Hindlimb muscle (tissue), 1 donor: ENCODE measurements at places on chromosomes 2 and 18. TPM values are rescaled to one million over a fixed set of nuclear protein-coding genes. Genes with fewer than 3 reads are reported as not detected.

- no peak for DNase-seq
Measured at GRCh38 chr18:68504441-68505177, 210.3 kb downstream of the TMX3 start.

The CLEC4F gene
- polyA plus RNA-seq = 0.36 TPM

The POTEC gene
- polyA plus RNA-seq = not detected

The TLX2 gene
- not detected for polyA plus RNA-seq

- no peak for DNase-seq
Measured at GRCh38 chr2:69677914-69678313, 34.4 kb upstream of the AAK1 start.
